Activated T-cell treated with anti-CD3 and anti-CD28 coated beads, Interleukin-2, amount 50 U/mL, for 72 hours (primary cell): ENCODE measurements at places on chromosomes 7 and 10. TPM values are rescaled to one million over a fixed set of nuclear protein-coding genes. Genes with fewer than 3 reads are reported as not detected.

Gene MRPS33
- total RNA-seq = 96.0 TPM

Gene UCN3
- not detected for total RNA-seq

Gene ICA1
- total RNA-seq = 4.6 TPM

Gene PRF1
- 44.5 TPM for total RNA-seq

Gene PRPS1L1
- not detected for total RNA-seq

Gene NPY4R
- not detected for total RNA-seq

Gene CDNF
- 2.9 TPM for total RNA-seq

Gene RSPH10B2
- total RNA-seq = not detected

Gene GNGT1
- not detected for total RNA-seq

Gene NANOS1
- total RNA-seq = 0.31 TPM

Gene CADPS2
- total RNA-seq = not detected

Gene TIMM23B
- total RNA-seq = 23.3 TPM

Gene SPAG6
- total RNA-seq = 0.38 TPM

Gene DEPP1
- 0.23 TPM for total RNA-seq

Gene CDHR1
- total RNA-seq = 0.36 TPM

Gene PDE6C
- not detected for total RNA-seq

Gene HTR7
- total RNA-seq = 0.09 TPM

Gene TRPV5
- total RNA-seq = not detected

Gene BICC1
- total RNA-seq = not detected

Gene MYH16
- total RNA-seq = not detected

Gene POM121C
- total RNA-seq = 72.2 TPM

Gene ADCY1
- 52.3 TPM for total RNA-seq

Gene CHAT
- 0.14 TPM for total RNA-seq

Gene CYREN
- 44.5 TPM for total RNA-seq

Gene PALD1
- total RNA-seq = 1.3 TPM

Gene MTPN
- 126 TPM for total RNA-seq

Gene PPP1R3A
- total RNA-seq = not detected

Gene LRRTM3
- total RNA-seq = not detected
